ENCODE measurements at places on chromosomes 2 and 18.

DNA sequence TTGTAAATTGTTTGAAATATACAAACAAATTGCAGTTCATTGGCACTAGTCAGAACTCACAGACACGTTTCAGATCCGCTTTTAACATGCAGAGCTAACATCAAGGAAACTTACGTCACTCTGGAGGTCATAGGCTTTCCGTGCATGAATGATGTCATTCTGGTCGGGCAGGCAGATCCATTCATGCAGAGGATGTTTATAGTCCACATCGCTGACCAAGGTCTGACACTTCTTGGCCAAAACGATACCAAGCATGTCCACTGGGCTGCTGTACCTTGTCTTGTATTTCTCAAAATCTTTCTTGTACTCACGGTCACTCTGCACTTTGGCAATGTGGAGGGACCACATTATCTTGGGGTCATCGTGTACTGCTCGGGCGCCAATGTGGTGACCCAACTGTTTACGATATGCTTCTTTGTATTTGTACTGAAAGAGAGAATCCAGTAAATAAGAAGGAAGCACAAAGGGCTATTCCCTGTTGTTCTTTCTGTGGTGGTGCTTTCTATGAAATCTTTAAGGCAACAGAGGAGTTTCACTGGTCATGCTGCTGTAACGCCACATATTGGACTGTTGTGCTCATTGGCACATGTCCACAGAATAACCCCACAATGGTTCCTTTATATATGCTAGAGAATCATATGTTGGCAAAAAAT is 114.8 kb downstream of the NEB start:
- DNase-seq, result peak; percentile 4

GRCh38 chr2:160505256-160505655 is 11.6 kb upstream of the RBMS1 start:
- DNase-seq, result no peak

DNA sequence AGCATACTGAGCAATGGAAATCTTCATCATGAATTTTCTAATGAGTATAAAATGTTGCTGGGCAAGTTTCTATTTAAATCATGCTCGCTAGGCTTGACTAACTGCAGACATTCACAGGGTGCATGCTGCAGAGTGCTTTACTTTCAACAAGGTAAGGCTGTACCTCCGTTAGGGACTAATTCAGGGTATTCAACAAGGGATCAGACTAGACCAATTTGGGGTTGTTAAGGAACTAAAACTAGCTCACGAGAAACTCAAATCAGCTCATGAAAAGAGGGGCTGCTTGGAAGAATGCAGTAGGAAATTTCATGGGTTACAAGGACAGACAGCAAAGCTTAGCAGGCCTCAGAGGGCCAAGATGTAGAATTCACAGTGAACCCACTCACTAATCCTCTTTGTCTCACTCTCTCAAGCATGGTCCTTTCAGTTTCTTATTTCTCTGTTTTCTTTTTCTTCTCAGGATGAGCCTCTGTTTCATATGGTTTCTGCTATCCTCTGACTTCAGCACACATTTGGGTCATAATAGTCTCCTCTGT is 2.2 kb downstream of the MYO3B start:
- no peak for DNase-seq

- DNase-seq, result no peak
Measured at GRCh38 chr18:60149316-60149715, 223.3 kb downstream of the MC4R start.

DNA sequence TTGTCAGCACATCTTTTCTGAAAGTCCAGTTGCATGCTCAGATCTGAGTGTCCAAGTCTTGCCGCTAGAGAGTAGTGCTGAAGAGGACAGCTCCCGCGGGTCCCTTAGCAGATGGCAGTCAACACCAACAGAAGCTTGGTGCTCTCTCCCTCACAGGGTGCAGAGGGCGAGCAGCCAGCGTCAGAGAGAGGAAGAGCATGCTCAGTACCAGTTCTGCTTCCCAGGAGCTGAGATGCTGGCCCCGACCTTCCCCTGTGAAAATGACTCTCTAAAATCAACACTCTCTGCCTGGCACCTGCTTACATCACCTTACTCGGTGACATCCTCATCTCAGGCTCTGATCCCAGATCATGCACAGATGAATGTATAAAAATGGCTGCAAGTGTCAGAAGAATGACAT is 86.0 kb upstream of the TWIST2 start:
- DNase-seq, result peak; percentile 30

DNA sequence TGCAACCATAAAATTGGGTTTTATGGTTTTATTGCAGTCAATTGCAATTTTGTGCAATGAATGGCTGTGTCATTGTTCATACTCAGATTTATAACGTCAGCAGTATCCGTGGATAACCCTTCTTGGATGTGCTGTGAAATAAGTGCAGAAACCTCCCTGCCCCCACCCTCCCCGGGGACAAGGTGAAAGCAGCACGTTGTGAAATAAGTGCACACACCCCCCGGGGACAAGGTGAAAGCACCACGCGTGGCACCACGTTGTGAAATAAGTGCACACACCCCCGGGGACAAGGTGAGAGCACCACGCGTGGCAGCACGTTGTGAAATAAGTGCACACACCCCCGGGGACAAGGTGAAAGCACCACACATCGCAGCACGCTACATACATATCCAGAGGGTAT is 93.6 kb upstream of the NFATC1 start:
- no peak for DNase-seq

GRCh38 chr2:165328272-165328671 is 89.1 kb downstream of the SCN2A start:
- no peak for DNase-seq

DNA sequence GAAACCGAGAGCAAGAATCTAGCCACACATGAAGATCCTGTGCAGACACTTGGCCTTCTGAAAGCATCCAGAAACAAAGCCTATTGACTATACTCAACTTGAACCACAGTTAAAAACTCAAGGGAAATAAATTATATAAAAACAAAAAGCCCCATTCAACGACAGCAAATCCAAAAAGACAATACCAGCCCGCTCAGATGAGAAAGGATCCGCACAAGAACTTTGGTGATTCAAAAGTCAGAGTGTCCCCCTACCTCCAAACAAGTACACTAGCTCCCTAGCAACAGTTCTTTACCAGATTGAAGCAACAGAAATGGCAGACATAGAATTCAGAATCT is 163.2 kb downstream of the WDPCP start:
- DNase-seq, result no peak

GRCh38 chr18:68467957-68468356 is 247.0 kb downstream of the TMX3 start:
- no peak for DNase-seq

- DNase-seq, result peak; percentile 98
Measured at GRCh38 chr18:48942554-48943261, 8.1 kb downstream of the SMAD7 start.

DNA sequence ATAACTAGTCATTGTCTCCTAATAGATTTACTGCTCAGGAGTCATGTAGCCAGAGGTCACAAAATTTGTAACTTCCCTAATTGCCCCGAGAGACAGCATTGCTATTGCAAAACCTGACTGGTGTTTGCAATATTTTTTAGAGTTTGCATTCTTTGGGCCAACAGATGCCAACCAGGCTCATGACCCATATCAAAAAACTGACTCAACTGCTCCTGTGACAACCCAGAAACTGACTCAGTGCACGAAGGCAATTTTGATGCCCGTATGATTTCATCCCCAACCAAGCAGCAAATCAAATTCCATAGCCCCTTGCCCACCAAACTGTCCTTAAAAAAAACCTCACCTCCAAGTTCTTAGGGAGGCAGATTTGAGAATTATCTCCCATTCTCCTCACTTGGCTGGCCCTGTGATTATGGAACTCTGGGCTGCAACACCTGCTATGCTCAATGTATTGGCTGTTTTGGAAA is 951.3 kb downstream of the TSN start:
- no peak for DNase-seq

GRCh38 chr2:240925568-240926515 is 19.7 kb downstream of the CROCC2 start:
- DNase-seq, result no peak

DNA sequence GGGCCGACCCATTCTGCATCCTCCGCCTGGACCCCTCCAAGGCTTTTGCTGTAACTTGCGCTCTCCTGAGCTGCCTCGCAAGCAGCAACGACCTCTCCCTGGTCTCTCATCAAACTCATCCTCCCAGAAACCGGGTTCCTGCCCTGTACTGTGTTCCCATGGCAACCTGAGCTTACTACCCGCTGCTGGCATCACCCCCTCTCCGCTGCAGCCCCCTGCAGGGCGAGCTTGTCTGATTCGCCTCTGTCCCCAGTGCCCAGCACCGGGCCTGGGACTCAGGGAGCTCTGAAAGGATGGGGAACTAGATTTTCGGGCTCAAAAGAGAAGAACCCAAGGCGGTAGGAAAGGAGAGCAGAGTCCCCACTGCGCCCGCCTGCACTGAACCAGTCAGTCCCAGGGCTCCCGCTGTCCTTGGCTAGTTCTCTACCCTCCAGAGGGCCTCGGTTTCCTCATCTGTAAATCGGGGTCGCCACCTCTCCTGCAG is 463 bp downstream of the HS1BP3 start:
- DNase-seq, result peak; percentile 33
